Right renal pelvis (tissue), 4 donors: ENCODE measurements at places on chromosomes 5 and 9. TPM values are rescaled to one million over a fixed set of nuclear protein-coding genes. Genes with fewer than 3 reads are reported as not detected.

CTNND2 gene
- 2.2 TPM for polyA plus RNA-seq

ECPAS gene
- 68.6 TPM for polyA plus RNA-seq

PCDHGC5 gene
- polyA plus RNA-seq: 0.11 TPM

TRIM14 gene
- 4.8 TPM for polyA plus RNA-seq

ARSB gene
- polyA plus RNA-seq: 22.1 TPM

XRCC4 gene
- polyA plus RNA-seq: 14.1 TPM

SLC25A2 gene
- 0.04 TPM for polyA plus RNA-seq

SGCD gene
- 6.4 TPM for polyA plus RNA-seq

CCL27 gene
- 0.63 TPM for polyA plus RNA-seq

ANKRD18A gene
- polyA plus RNA-seq: 4.7 TPM

PCDHGB4 gene
- polyA plus RNA-seq: 5.7 TPM

CXCL14 gene
- 31.6 TPM for polyA plus RNA-seq

TPRN gene
- 13.9 TPM for polyA plus RNA-seq

C9 gene
- 0.16 TPM for polyA plus RNA-seq

TLE4 gene
- polyA plus RNA-seq: 58.4 TPM

NOL8 gene
- polyA plus RNA-seq: 42.5 TPM

GRCh38 chr5:10339958-10340357 lies 13.5 kb upstream of the MARCHF6 start:
- no peak for DNase-seq

DNA sequence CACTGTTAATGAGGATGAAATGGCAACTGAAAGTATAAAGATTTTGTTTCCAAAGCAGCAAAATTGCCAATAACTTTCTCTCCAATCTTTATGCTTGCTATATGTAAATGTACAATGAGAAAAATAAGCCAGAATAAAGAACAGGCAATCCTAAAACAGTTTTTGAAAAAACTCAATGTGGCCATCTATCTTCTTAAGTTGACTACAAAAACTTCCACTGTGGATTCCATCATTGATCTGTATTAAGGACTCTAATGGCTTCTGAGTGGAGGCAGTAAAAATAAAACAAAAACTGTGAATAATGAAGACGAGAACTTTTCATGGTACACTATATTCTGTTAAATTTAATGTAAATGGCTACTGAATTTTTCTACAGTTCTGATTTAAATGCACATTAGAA lies 382.9 kb downstream of the TMEM232 start:
- no peak for DNase-seq

- no peak for DNase-seq
These were observed 82.0 kb downstream of the PRRT1B start for GRCh38 chr9:131627326-131627647.

DNA sequence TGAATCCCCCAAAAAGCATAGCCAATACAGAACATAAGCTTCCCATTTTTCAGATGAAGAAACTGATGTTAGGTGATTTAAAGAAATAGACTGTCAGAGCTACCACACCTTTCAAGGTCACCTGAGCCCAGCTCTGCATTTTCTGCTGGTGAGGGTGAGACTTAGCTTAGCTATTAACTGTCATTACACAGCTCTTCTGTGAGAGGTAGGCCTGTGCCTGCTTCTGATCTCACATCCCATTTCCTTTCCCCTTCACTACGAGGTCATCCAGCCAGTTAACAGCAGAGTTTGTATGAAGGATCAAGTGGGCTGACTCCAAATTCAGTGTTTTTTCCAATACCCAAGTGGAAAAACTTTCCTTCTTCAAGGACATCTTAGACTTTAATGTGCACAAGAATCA lies 528.6 kb upstream of the CLINT1 start:
- no peak for DNase-seq

GRCh38 chr5:158514986-158515359 lies 584.7 kb downstream of the EBF1 start:
- no peak for DNase-seq

DNA sequence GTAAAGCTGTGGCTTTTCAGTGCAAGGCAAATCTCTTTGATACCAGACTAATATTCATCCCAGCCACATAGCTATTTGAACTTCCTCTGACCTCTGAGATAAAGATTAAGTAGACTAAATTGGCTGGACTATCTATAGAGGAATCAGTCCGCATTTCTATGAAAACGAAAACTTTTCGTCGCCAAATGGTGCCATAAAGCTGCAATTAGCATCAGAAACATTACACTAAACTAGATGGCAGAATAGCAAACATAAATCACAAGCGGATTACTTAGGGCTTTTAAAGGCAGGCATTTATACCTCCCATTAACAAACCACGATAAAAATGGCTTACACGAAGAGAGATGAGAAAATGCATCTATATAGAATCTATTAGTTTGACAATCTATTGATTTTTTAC lies 1009.7 kb upstream of the CDH6 start:
- DNase-seq: no peak

DNA sequence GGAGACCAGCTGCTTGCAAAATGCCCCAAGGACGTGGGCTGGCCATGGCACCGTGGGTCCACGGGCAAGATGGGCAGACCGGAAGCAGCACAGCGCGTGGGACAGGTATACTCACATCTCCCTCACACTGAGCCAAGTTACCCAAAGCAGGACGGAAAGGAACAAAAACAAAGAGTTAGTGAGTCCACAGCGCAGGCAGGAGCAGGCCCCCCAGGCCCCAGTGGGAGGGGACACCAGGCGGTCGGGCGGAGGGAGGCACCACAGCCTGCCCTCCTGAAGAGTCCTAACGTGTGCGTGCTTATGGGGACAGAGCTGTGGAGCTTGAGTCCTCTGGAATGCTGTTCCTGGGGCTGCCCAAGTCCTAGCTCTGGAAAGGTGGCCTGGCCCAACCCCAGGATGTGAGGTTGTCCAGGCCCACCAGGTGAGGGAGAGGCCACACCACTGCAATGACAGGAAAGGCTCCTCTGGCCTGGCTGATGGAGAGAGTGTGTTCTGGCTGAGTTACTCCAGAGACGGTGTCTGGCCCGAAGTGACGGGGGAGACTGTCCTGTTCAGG lies 15.2 kb downstream of the SH3GLB2 start:
- no peak for DNase-seq

GRCh38 chr5:79585116-79585515 lies 27.1 kb upstream of the TENT2 start:
- no peak for DNase-seq

DNA sequence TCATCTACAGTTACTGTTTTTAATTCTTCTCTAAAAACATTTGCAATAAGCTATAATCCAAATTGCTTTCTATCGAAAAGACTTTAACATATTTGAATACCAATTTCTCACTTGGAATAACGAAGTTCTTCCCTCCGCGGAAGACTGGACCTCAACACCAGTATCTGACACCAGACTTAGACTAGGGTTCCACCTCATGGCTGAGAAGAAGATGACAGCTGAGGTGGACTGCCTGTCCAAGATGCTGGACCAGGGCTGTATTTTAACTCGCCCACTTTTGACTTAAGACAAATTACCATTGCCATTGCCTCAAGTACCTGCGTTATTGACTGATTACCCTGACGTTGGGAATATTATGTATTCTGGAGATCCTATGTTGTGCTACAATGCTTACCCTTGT lies 34.1 kb downstream of the ZMAT2 start:
- no peak for DNase-seq

DNA sequence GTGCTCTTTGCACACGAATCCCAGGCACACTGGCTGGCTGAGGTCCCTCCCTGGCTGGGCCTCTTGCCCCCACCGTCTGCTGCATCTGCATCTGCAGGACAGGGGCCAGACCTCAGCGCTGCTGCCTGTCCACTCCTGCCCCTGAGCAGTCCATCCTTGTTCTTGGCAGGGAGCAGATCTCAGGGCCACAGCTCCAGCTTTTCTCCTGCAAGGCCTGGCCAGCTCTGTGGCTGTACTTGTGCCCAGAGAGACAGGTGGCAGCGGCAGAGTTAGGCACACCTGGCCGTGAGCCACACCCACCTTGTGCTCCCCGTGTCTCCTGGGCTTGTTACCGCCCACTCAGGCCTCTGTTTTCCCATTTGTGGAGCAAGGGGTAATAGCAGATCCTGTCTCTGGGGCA lies 13.9 kb downstream of the NEK6 start:
- DNase-seq: no peak

DNA sequence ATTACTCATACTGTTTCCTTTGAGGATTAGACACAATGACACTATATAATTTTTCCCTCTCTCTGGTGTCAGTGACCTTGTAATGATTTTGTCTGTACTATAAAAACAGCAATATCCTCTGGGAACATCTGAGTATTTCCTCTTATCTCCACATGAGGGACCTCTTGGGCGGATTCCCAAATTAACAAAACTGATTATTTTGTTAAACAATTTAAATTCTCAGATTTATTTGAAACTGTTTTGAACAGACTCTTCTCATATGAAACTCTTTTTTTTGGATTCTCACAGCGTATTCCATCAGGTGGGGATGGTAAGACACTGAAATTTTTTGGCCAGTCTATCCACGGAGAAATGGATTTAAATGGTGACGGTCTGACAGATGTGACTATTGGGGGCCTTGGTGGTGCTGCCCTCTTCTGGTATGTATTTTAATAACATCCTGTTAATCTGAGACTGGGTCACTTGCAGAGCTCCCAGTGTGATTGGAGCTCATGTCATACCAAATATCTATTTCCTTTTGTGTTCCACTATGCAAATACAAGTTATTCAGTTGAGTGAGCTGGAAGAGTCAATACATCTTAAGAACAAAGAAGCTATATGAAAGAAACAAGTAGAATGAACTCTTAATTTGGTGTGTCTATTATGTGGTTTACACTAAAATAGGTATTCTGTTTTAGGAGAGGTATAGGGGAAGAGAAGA lies 73.8 kb upstream of the ITGA2 start:
- peak; percentile 49 for DNase-seq

- DNase-seq: no peak
These were observed 455.1 kb downstream of the EFNA5 start for GRCh38 chr5:107215611-107216010.

DNA sequence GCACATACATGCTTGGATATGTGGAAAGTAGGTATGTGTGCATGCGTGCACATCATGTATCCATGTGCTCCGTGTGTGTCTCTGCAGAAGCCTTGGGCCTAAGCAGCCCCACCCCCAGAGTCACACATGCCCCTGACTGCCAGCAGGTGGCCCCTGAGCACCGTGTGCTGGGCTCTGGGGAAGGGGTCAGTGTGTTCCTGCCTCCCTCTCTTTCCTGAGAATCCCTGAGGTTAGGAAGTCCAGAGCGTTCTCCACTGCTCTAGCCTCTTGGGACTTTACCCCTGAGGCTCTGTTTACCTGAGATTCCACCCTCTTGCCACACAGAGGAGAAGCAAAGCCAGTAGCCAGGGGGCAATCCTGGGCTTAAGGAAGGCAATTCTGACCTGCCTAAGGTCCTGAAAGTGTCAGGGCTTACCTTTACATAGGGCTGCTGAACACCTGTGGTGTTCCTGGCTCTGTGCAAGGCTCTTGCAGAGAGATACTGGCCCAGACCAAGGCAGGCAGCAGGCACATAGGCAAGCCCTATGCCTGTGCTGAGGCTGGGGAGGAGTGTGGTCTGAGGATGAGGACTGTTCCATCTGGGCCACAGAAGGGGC lies 207.3 kb downstream of the TMEM38B start:
- peak; percentile 50 for DNase-seq

DNA sequence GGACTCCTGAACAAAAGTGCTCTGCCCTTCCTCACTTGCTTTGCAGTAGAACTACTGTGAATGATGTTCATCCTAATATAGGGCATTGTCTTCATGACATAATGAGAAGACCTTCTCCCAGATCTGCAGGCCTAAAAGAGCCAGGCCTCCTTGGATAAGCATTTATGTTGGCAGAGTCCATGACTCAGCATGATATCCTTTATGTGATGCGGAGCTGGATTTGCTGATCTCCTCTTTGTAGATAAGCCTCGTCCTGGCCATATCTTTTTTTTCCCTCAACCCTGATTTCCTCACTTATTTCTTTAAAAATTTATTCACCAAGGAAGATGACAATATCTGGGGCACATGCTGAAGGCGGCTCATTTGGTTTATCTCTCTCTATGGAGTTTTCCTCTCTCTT lies 62.4 kb upstream of the TAS2R1 start:
- DNase-seq: no peak

- DNase-seq: no peak
These were observed 1.8 kb downstream of the ZFAND5 start for GRCh38 chr9:72363236-72363635.

DNA sequence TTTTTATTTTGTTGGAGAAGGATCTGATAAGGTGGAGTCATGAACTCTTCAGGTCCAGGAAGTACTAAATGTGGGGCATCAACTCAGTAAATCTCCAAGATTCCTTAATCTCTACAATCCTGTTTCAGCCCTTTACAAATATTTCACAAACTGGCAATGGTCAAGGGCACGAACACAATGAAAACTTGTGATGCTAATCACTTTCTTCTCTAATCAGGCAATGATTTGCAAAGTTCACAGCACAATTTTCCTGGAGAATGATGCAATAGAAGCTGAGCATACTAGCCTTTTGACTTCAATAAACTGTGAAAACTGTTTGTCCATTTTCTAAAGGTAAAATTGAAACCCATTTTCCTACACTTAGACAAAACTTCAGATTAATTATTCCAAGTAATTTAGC lies 16.9 kb downstream of the GDF9 start:
- DNase-seq: no peak

DNA sequence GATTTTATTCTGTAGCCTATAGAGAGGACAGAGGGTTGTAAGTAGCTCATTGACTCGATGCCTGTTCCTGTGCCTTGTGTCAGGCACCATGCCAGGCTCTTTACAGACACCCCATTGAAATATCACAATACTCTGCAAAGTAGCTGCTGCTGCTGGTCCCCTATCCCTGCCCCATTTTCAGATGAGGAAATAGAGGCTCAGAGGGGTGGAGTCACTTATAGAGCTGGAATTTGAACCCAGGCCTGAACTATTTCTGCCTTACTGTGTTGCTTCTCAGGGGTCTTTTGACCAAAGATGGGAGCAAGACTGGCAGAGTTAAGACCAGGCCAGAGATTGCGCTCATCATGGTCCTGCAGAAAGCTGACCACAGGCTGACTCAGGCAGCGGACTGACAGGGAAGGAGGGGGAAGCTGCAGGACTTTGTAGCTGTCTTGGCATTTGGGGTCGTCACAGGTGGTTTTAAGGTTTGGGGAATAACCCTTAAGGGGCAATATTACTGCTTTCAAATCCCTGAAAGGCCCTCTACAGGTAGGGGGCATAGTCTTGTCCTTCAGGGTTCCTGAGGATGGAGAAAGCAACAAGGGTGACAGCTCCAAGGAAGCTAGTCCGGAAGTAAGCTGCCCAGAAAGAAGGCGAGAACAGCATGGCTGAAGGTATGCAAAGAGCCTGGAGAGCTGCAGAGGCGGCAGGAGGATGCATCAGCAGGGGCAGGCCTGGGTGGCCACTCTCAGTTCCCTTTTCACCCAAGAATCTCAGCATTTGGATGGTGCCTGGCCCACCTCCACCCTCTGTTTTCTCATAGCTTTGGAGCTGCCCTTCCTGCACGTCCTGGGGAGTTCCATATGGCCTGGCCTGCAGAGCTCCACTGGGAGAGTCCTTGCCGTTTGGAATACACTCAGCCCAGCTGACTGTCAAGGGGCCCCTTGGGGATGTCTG lies 18.3 kb upstream of the NDST1 start:
- no peak for DNase-seq
